NCI-H226 (cell line): ENCODE measurements at places on chromosomes 11 and 22.

DNA sequence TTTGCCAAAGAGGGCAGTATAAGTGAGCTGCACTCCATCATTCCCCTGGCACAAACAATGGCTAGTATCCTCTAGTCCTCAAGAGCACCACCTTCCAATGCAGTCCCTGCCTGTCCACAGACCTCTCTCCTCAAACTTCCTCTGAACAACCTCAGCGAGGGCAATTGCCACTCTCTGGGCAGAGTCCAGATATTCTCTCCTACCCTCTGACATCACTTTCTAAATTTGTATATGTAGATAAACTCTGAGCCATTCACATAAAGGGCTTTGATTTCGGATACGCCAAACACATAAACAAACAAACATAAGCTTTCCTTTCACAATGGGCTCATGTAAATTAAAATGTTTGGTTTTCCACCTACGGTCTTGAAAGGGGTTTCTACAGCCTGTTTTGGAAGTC is 3.0 kb upstream of the SLC43A3 start:
- DNase-seq: no peak

DNA sequence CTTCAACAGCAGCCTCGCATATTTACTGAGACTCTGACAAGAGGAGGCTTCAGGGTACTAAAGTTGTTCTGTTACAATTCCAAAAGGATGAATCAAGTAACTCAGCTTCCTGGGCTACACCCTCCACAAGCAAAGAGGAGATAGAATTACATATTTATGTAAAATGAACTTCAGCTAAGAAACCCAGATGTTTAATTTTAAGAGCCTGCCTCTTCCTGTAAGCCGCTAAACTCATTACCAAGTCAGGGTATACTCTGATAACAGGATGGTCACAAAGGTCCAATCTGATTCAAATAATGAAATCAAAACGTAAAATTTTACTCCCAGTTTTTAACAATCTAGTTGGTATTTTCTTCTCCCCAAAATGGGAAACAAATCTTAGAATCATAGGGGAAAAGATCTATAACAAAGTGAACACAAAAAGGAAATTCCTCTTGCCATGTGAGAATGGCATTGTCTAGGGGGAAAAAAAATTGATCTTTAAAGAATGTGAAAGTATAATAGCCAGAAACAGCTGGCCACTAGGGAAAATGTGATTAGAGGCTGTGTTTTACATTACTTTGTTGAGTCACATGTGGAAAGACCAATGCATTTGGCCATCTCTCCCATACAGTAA is 30.9 kb downstream of the CHEK2 start:
- peak; percentile 59 for DNase-seq

DNA sequence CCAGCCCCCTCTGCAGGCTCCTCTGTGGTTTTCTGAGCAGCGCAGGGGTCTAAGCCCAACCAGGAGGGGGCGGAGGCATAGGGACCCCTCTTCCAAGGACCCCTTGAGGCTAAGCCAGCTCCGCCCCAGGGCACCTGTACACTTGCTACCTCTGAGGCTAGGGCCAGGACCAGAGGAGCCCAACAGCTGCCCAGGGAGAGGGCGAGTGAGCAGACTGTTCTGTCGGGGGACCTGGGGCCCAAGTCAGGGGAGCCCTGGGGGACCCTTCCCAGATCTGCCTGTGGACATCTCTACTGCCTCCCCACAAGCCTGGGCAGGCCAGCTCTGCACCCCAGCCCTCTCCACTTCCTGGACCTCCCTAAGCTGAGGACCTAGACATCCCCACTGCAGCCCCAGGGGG is 1.8 kb downstream of the B4GALNT4 start:
- DNase-seq: no peak

DNA sequence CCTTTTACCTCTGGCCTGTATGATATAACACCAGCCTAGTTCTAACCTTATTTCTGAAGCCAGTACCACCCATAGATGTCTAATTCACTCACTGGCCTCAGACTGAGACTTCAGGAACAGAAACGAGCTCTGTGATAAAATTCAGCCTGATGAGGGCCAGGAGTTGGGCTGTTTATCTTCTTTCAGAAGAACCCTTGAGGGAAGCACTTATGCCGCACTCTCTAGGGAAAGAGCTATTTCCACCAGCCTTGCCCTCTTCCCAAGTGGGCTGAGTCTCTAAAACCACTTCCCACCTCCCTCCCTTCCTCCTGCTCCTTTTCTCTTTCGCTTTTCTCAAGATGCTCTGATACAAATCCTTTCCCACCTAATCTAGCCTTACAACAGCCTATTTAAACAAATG is 2.0 kb upstream of the OR52B4 start:
- DNase-seq: no peak

GRCh38 chr22:19811811-19812771 is 42.6 kb downstream of the GNB1L start:
- no peak for DNase-seq

GRCh38 chr11:127000291-127000968 is at the start of gene KIRREL3:
Gene KIRREL3 (minus strand): TSS chr11:127000770.
- DNase-seq: no peak

- DNase-seq: no peak
Observed at GRCh38 chr22:42263944-42264343, 6.5 kb downstream of the TCF20 start.

GRCh38 chr11:121520243-121521144 is 67.7 kb upstream of the SORL1-AS1 start:
- DNase-seq: peak; percentile 92

DNA sequence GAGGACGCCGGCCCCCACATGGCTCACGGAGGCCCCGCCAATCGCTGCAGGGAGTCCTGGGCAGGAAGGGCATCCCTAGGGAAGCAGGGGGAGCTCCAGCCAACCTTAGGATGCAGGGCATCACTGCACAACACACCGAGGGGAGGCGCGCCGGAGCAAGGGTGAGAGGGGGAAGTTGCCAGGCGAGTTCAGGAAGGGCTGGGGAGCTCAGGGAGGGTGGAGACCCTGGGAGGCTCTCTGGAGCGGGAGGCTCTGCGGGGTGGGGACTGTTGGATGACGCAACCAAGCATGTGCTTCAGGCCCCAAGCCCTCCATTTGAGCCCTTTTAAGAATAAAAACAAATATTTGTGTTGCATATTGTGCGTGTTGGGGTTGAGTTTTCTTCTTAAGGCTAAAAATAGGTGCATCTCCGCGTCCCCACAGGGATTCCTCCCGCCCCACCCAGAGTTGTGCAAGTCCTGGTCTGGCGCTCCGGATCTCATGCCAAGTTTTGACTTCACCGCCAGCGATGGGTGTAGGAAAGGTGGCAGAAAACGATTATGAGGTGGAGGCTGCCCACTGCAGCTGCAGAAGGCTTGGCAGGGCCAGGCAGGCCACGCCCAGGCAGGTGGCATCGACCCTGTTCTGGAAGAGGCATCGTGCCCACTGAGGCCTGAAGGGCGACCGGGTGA is 65.2 kb downstream of the WNT7B start:
- peak; percentile 43 for DNase-seq

- no peak for DNase-seq
Observed at GRCh38 chr11:12019337-12019736, 10.9 kb upstream of the DKK3 start.

DNA sequence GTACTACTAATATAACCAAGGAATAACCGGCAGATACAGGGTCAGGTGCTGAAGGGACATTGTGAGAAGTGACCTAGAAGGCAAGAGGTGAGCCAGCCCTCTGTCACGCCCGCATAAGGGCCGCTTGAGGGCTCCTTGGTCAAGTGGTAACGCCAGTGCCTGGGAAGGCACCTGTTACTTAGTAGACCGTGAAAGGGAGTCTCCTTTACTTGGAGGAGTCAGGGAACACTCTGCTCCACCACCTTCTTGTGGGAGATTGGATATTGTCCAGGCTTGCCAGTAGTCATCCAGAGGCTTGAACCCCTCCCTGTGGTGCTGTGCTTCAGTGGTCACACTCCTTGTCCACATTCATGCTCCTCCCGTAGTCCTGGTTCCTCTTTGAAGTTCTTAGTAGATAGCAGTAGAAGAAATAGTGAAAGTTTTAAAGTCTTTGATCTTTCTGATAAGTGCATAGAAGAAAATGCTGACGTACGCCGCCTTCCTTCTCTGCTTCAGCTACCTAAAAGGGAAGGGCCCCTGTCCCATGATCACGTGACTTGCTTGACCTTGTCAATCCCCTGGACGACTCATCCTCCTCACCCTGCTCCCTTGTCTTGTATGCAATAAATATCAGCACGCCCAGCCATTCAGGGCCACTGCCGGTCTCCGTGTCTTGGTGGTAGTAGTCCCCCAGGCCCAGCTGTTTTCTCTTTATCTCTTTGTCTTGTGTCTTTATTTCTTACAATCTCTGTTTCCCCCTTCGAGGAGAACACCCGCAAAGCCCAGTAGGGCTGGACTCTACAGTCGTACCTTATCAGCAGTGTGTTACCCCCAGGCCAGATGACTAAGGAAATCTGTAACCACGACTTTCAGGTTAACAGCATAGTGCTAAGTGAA is 6.1 kb downstream of the NUP50 start:
- peak; percentile 57 for DNase-seq

DNA sequence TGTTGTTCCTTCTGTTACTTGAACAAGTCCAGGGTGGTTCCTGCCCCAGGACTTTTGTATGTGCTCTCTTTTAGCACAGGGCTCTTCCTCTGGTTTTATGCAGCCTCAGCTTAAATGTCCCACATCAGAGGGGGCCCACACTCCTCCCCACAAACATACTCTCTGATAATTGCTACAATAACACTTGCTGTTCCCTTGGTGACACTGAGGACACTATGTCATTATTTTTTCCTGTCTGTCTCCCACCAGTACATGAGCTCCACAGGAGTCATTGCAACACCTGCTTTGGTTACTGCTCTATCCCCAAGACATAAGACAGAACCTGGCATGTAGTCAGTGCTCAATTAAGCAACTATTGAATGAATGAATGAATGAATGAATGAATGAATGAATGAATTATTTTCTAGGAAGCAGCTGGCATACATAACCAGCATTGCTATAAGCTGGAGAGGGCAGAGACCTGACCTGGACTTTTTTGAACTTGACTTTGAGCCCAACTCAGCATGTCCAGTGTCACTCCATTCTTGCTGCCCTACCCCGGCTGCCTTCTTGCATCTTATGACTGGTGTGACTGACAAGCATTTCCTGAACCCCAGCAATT is 7.5 kb upstream of the WNT7B start:
- DNase-seq: no peak

DNA sequence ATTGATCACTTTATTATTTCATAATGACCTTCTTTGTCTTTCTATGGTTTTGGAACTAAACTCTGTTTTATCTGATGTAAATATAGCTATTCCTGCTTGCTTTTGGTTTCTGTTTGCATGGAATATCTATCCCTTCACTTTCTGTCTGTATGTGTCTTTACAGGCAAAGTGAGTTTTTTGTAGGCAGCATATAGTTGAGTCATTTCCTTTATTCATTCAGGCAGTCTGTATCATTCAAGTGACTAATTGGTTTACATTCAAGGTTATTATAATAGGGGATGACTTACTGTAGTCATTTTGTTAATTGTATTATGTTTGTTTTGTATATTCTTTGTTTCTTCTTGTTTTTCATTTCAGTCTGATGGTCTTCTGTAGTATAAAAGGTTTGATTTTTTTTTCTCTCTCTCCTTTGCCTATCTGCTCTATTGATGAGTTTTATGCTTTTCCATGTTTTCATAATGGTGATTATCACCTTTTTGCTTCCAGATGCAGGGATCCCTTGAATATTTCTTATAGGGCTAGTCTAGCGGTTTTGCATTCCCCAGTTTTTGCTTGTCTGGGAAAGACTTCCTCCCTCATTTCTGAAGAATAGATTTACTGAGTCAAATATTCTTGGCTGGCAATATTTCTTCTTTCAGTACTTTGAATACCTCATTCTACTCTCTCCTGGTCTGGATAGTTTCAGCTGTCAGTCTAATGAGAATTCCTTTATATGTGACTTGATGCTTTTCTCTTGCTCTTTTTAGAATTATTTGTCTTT is 50.4 kb downstream of the GDPD4 start:
- peak; percentile 26 for DNase-seq

GRCh38 chr22:17912945-17913721 is 111.2 kb downstream of the MICAL3 start:
- no peak for DNase-seq

DNA sequence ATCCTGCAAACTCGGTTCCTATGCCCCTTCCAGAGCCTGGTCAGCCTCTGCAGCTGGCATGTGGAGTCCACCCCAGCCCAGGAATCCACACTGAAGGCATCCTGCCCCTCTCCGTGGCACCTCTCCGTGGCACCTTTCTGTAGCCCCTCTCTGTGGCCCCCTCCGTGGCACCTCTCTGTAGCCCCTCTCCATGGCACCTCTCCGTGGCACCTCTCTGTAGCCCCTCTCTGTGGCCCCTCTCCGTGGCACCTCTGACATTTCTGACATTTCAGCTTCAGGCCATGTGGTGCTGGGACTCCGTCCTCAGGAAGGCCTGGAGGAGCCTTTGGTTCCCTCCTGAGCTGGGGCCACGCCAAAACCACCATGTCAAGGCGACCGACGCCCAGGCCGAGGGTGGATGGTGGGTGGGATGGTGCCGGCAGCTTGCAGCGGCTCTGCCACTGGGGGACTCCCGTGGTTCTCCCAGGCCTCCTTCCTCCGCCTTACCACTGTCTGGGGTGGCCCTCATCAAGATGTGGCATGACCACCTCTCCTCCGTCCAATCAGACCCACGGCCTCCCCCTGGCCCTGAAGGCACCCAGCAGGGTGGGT is 1518.5 kb downstream of the BRD1 start:
- DNase-seq: no peak

DNA sequence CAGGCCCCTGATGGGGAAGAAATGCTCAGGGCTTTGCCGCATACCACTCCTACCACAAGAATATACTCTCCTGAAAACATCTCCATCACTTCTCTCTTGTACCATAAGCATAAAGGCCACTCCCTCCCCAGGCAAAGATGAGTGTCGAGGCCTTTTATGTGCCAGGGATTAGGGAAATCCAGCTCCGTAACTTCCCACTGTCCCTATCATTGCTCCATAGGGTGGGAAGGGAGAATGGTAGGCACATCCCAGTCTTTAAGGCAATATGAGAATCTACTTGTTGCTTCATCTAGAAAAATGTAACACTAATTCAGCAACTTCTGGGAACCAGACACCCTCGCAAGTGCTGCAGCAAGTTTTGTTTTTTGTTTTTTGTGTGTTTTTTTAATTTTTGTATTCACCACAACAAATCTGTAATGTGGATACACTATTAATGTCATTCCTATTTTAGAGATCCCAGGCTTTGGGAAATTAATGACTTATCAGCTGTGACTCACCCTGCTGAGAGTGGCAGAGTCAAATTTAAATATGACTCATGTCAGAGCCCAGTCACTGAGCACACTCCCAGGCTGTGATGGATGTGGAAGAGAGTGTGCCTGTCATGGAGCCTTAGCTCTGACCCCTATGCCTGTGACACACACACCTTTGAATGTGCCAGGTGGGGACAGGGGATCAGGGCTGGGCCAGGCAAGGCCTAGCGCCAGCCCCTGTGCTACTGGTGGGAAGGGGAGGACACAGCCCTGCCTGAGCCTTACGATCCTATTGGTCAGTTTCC is 23.4 kb downstream of the PANX1 start:
- DNase-seq: peak; percentile 83

- no peak for DNase-seq
Observed at GRCh38 chr11:8794677-8795103, 112.1 kb downstream of the RPL27A start.

GRCh38 chr11:1890856-1891830 is 552 bp downstream of the PRR33 start:
- DNase-seq: no peak

GRCh38 chr22:29266564-29267461 is 968 bp downstream of the RHBDD3 start:
- DNase-seq: no peak

GRCh38 chr22:36134182-36134581 is 26.4 kb downstream of the APOL3 start:
- DNase-seq: no peak

GRCh38 chr22:49920859-49921258 is 2.4 kb downstream of the CRELD2 start:
- DNase-seq: no peak

- peak; percentile 57 for DNase-seq
Observed at GRCh38 chr11:17812091-17812864, 77.7 kb downstream of the KCNC1 start.

- DNase-seq: no peak
Observed at GRCh38 chr11:79663017-79663416, 222.2 kb upstream of the TENM4 start.
